NAMALWA (cell line): ENCODE measurements at places on chromosomes 2 and 18.

DNA sequence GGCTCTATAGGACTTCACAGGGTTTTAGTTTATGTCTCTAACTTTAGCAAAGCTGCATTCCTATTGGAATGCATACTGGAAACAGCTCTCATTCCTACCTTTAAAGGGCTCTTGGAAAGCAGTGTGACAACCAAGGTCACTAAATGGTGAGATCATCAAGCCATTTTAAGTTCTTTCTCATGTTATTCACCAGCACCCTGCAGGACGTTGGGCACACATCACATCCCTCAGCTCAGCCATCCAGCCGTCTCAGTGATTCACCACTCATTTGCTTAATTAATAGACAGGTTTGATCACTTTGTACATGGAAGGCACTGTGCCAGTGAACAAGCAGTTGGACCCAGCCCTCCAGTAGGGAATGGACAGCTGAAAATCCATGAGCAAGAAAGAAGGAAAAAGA, 32.2 kb upstream of the RBM44 start:
- DNase-seq = no peak

DNA sequence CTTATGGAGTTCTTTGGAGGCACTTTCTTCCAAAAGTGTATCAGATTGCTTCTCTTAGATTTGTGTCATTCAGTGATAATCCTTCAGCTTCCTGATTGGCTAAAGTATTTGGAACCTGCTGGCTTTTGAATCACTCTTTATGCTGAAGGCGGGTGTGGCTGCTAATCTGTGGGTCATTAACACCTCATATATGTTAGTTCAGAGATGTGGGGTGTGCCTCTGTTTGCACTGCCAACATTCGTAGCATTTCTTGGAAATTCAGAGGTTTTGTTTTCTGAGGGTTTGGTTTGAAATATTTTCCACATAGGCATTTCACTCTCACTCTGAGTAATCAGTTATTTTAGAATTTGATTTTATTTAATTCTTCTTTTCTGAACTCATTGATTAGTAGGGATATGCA, 1604.4 kb upstream of the ACVR2A start:
- no peak for DNase-seq

- DNase-seq = no peak
These were observed 404.7 kb downstream of the BCL11A start for GRCh38 chr2:60148716-60149115.

DNA sequence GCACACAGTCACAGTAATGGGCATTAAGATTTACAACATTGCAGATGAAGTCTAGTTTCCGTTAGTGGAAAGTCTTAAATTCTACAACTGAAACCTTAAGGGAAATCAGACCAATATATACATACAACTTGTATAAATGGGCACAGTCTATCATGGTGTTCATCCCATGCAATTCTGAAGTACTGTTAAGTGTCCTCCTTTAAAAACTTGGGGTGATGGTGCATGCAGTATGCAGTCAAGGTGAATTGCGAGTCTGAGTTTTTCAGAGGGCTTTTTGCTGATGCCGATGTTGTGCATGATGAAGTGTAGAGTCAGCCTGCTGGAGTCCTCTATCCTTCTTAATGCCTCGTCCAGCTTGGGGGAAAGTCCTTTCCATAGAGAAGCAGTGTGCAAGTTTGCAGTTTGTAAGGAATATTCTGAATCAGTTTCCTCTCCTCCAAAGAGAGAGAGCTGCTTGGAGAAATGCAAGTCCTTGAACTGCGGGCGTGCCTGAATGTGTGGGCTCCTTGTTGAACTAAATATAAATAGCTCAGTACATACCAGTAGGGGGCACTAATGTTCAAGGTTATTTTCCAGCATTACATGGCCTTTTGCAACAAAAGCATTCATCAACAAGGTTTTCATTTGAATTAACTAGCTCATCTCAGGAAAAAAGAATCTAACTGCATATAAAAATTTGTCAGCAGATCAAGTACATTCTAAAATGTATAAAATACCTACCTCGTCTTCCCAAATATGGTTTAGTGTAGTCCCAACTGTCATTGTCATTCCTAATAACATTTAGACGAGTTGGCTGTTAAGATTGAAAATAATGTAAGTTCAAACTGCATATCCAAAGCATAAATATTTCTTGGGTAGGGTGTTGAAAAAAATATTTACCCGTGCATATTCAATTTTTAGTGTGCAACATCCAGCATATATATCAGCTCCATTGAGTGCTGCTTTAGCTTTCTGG, 21.3 kb downstream of the HNRNPLL start:
- peak; percentile 83 for DNase-seq

GRCh38 chr2:127877626-127878025, 8.1 kb downstream of the AMMECR1L start:
- no peak for DNase-seq

- DNase-seq = no peak
These were observed 203.8 kb downstream of the ETAA1 start for GRCh38 chr2:67600946-67601345.

GRCh38 chr2:218896501-218897393, 16.1 kb downstream of the WNT10A start:
- peak; percentile 93 for DNase-seq
